ENCODE measurements at places on chromosomes 7 and 10.

DNA sequence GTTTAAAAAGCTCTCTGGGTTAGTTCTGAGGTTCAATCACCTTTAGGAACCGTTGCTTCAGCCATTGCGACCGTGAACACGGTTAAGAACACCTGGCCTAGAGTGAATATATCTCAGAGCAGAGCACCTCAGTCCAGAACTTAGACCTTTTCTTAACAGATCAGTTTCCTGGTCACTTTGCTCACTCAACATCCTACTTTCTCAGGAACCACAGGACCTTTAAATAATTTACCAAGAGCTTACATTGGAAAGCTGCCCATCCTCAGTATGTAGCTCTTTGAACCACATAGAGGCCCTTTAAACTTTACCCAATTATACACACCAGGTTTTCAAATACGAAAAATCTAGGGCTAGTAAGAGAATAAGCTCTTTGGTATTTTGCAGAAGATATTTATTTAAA is 153.2 kb downstream of the NRBF2 start:
- DNase-seq, result no peak

- no peak for DNase-seq
Measured at GRCh38 chr10:110698340-110698739, 54.2 kb downstream of the RBM20 start.

DNA sequence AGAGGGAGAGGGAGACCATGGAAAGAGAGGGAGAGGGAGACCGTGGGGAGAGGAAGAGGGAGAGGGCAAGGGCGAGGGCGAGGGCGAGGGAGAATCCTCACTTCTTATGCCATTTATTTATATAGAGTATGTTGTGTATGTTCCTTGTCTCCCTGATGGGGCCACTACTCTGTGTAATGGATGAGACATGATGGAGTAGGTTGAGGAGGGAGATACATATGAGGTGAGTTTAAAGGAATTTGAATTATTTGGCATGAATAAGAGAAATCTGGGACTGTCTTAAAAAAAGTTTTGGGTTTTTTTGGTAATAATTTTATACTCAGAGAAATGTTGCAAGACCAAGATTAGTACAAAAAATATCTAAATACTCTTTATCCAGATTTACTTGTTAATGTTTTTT is 20.1 kb downstream of the CCSER2 start:
- DNase-seq, result no peak

DNA sequence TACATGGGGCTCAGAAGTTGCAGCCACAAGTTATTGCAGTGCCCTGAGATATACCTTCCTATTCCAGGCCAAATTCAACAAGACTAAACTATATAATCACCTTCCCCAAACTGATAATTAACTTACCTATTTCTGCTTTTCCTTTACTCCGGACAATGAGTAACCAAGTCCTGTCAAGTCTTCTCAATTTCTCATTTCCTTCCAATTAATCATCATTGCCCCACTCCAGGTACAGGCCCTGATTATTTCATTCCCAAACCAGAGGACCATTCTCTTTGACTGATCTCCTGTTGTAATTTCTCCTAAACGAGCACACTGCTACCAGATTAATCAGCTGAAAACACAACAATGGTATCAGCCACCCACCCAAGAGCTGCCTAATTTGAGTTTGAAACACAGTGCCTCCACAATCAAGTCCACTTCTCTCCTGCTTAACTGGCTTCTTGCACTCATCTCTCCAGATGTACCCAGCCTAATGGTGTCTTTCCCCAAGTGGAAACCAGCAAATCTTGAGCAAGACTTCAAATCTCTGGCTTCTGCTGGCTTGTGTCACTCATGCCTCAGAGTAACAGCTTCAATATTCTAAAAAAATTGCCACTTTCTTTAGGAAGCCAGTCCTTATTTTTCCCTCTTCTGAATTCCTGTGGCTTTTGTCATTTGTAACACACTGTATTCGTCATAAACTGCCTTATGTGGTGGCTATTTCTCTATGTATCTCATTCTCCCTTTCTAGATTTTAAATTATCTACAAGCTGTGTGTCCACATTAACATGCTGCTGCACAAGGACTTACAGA is 89.1 kb downstream of the CDK6 start:
- DNase-seq, result no peak

- no peak for DNase-seq
Measured at GRCh38 chr7:28291559-28291958, 111.0 kb upstream of the JAZF1 start.

GRCh38 chr10:65306201-65306600 is 1619.6 kb upstream of the LRRTM3 start:
- DNase-seq, result no peak

GRCh38 chr7:34117573-34117972 is 212.2 kb downstream of the BMPER start:
- DNase-seq, result no peak

- no peak for DNase-seq
Measured at GRCh38 chr7:151245360-151246101, 3.0 kb downstream of the SMARCD3 start.

GRCh38 chr7:156892081-156892800 is 742 bp downstream of the LMBR1 start:
- no peak for DNase-seq

DNA sequence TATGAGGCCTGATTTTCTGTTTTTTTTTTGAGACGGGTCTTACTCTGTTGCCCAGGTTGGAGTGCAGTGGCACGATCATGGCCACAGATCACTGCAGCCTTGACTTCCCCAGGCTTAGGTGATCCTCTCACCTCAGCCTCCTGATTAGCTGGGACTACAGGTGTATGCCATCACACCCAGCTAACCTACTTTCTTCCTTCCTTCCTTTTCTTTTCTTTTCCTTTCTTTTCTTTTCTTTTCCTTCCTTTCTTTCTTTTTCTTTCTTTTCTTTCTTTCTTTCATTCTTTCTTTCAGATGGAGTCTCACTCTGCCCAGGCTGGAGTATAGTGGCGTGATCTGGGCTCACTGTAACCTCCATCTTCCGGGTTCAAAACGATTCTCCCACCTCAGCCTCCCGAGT is 3.8 kb downstream of the SRRT start:
- DNase-seq, result no peak

- peak; percentile 75 for DNase-seq
Measured at GRCh38 chr7:18541181-18541870, 45.8 kb downstream of the HDAC9 start.

- DNase-seq, result no peak
Measured at GRCh38 chr10:7258948-7259523, 151.8 kb downstream of the SFMBT2 start.

GRCh38 chr7:102042016-102042656 is 224.7 kb downstream of the CUX1 start:
- DNase-seq, result peak; percentile 18

DNA sequence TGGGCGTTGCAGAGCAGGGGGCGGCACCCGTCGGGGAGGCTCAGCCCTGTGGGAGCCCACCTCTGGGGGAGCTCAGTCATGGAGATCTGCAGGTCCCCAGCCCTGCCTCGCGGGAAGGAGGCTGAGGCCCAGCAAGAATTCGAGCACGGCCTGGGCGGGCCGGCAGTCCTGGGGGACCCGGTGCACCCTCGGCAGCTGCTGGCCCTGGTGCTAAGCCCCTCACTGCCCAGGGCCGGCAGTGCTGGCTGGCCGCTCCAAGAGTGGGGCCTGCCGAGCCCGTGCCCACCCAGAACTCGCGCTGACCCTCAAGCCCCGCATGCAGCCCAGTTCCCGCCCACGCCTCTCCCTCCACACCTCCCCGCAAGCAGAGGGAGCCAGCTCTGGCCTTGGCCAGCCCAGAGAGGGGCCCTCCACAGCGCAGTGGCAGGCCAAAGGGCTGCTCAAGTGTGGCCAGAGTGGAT is 76.2 kb downstream of the TMEM26 start:
- no peak for DNase-seq

DNA sequence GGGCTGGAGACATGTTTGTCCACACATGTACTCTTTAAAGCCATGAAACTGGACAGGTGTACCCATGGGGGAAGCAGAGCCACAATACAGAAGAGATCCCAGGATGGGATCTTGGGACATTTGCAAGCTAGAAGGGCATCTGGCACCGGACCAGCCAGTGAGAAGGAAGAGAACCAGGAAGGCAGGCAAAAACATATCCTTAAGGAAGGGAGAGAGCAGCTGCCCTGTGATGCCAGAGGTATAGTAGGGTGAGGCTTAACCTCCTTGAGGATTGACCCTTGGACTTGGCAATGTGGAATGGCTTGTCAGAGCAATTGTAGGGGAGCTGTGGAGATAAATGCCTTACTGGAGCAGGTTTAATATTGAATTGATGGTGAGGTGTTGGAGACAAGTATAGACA is 17.9 kb upstream of the SUV39H2 start:
- DNase-seq, result no peak

- no peak for DNase-seq
Measured at GRCh38 chr10:43215758-43216455, 51.0 kb downstream of the RASGEF1A start.

GRCh38 chr10:34791947-34792346 is 23.1 kb downstream of the PARD3 start:
- no peak for DNase-seq

- DNase-seq, result no peak
Measured at GRCh38 chr7:143485094-143485493, 7.4 kb downstream of the TAS2R41 start.

DNA sequence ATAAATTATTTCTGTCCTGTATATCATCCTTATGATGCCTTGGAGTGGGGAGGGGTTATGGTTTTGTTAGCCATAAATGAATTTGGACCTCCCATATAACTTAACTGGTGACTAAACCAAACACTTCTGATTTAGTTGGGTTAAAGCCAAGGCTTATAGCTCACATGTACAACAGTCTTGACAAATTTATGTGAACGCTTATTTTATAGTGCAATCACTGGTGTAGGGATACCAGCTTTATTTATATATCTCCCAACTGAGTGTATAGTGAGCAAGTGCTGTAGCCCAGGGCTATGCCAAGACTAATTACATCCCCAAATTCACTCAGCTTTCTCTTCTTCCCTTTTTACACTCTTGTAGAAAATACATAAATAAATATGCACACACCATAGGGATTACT is 956.2 kb downstream of the SORCS3 start:
- no peak for DNase-seq

DNA sequence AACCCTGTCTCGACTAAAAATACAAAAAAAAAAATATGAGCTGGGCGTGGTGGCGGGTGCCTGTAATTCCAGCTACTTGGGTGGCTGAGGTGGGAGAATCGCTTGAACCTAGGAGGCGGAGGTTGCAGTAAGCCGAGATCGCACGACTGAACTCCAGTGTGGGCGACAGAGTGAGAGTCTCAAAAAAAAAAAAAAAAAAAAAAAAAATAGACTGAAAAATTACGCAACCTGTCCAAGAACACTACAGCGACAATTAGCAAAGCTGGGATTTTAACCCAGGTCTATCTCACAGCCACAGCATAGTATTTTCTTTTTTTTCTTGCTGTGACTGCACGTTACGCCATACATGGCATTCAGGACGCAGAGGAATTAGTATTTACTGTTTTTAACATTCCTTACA is 1.1 kb upstream of the RABGEF1 start:
- no peak for DNase-seq

DNA sequence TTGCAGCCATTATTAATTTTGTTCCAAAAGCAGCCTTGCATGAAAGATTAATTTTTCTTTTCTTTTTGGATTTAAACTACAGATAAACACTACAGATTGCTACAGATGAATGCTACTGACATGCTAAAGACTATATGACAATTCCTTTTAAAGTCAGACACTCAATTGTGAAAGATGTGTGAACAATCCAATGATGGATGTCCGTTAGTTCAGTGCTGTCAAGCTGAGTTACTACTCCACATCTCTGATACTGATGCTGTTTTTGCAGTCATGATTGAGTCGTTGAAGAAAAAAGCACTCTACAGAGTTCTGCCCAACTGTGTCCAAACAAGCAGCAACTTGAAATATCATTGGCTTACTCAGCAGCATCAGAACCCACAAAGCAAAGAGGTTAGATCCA is 146.8 kb downstream of the OTUD1 start:
- no peak for DNase-seq

DNA sequence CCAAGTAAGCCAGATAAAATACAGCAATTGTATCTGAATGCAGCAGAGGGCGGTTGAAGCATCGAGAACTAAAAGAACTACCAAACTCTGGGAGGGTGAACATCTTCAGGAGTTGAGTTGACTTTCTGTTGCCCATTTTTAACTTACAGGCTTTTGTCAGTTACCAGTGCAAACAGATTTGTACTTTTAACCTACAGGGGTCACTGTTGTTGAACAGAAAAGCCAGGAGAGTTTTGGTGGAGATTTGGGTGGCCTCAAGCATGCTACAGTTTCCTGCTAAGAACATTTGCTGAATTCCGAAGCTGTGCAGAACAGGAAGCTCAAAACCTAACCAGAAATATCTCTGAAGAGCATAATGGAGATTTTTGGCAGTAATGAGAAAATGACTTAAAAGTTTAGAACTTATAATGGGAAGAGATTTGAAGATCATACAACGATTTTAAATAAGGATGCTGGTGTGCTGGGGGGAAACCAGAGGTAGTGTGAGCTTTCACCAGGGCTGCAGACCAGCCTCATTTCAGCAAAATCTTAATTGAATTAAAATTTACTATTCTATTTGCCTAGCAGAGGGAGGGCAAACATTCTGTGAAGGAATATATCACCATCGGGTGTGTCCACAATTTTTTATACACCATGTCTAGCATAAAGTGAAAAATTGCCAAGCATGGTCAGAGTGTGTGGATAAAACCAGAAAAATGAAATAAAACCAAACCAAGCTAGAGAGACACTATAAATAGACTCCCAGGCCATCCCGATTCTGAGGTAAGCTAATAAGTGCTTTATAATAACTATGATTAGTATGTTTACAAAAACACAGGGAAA is 208.6 kb upstream of the CCDC6 start:
- DNase-seq, result peak; percentile 24

GRCh38 chr10:63763744-63764143 is 242.5 kb downstream of the REEP3 start:
- DNase-seq, result no peak

DNA sequence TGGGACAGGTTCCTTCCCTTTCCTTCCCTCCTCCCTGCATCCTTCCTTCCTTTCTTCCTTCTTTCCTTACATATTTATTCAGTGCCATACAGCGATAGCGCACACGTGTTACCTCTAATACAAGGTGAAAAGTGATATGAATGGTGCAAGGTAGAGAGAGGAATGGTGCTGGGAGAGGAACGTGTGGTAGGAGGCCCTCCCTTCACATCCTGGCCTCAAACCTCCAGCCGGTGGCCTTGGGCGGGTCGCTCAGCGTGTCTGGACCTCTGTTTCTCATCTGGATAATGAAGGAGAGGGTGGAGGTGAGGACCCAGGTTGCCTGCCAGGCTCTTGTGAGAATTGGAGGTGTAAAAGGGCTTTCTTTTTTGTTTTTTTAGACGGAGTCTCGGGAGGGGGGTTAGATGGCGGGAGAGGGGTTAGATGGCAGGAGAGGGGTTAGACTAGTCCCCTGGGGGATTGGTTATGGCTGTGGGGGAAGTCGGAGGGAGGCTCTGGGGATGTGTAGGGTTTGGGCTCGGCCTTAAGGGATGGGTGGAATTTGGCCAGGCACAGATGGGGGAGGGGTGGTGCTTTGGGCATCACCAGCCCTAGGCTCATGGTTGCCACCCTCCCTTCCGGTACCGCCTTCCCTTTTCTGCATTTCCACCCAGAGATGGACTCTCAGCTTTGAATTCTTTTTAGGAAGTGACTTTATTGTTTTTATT is 14.9 kb downstream of the CHST3 start:
- no peak for DNase-seq

- no peak for DNase-seq
Measured at GRCh38 chr7:83060218-83060617, 102.5 kb downstream of the PCLO start.
